ENCODE measurements at places on chromosomes 1 and 21. TPM values are rescaled to one million over a fixed set of nuclear protein-coding genes. Genes with fewer than 3 reads are reported as not detected.

MRPS21 gene
- 39.4 TPM for total RNA-seq

GRCh38 chr1:178609015-178609414 is 96.1 kb downstream of the TEX35 start:
- peak; percentile 6 for DNase-seq

GRCh38 chr1:107359472-107360241 is 218.8 kb downstream of the NTNG1 start:
- DNase-seq: no peak

DNA sequence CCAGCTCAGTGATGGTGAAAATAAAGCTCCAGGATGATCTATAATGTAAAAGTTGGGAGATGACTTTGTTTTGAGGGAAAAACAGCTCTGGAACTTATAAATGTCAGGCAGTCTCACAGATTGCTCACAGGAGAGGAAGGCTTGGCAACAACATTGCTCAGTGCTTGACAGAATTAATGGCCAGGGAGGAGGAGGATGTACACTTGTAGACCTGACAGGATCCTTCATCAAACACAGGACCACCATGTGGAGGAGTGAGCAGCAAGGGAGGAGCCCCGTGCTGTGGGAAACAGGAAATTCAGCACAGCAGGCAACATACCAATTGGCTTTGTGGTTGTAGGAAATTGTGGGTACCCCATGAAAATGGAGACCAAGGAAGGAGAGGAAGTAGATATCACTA is 291.8 kb upstream of the CAMK1G start:
- no peak for DNase-seq

DNA sequence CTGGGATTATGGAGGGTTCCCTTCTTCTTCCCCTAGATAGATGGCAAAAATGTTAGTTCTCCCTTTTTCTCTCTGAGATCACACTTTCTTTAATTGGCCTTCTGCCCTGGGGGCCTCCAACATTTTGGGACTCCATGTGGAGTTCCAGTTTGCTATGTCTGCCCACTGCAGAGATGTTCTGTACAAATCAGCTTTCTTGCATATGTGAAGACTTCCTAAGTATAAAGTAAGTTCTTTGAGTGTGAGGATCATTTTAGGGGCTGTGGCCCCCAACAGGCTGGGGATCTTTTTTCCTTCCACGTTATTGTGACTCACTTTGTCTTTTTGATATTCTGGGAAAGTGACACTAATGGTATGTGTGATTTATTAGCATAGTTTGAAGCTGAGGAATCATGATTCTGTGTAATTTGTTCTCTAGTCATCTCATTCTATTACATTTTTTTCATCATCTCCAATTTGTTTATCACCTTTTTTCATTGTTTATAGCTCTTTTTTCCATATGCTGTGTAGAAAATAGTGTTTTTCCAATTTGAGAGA is 48.2 kb downstream of the HHAT start:
- no peak for DNase-seq

IL19 gene
- total RNA-seq: not detected

SERPINC1 gene
- not detected for total RNA-seq

LYPD8 gene
- not detected for total RNA-seq

DNA sequence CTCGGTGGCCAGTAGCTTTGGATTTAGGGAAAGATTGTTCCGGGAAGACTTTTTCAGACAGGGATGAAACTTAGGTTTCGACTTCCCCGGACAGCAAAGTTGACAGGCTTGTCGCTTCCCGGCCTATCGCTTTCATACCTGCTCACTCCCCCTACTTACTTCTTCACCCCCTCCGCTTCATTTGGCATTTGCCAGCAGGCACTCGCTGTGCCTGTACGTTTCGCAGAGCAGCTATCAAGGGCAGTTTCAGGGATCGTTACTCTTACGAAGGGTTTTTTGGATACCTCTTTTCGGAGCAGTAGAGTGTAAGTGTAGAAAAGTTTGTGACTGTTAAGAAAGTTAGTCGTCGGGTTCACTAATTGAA is 393 bp downstream of the BLZF1 start:
- DNase-seq: peak; percentile 5

DNA sequence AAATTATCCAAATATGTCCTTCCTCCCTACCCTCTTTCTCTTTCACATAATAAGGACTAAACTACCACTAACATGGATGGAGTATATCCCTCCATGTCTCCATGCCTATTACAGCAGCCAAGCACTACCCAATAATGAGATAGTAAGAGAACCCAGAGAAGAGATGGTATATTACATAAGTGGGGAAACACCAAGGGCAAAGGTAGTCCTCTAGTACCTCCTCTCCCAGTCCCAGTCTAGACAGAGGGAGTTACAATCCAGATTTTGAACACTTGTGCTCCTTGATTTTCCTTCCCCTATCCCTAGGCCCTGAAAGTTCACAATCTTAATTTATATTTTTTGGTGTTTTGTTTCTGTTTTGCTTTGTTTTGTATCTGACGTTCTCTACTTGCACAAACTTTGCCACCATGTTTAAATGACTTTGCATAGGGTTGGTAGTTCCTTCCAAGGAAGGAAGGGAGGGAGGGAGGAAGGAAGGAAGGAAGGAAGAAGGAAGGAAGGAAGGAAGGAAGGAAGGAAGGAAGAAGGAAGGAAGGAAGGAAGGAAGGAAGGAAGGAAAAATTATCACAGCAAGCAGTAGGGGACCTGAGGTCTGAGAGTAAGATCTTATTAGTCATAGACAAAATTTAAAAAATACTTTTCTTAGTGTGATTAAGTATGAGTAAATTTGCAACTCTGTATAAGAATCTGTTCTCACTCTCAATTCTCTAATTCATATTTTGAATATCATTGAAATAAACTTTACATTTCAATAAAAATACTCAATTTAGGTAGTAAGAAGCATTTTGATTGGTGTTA is 521.9 kb downstream of the PTPRC start:
- DNase-seq: no peak

DNA sequence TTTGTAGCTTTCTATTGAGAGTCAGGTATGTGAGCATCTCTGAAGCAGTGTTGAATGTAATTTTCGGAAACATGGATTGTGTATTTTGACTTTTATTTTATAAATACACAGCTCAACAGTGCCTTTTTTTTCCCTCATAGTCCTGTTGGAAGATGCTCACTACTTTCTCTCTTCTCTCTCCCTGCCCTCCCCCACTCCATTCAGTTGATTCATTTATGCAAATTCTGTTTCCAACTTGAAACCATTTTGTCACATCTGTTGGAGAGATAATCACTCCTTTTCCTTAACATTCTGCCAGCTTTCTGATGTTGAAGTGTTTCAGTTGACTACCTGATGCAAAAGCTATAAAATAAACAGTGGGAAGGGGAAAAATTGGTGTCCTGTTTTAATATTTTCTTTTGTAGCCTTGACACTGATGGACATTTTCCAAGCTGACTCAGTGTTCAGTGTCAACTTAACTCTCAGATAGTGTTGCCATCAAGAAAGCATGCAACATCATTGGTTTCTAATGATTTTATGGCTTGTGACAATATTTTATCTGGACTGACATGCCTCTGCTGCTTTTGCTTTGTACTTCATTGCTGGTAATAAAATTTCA is 194.5 kb downstream of the HS2ST1 start:
- peak; percentile 15 for DNase-seq

DNA sequence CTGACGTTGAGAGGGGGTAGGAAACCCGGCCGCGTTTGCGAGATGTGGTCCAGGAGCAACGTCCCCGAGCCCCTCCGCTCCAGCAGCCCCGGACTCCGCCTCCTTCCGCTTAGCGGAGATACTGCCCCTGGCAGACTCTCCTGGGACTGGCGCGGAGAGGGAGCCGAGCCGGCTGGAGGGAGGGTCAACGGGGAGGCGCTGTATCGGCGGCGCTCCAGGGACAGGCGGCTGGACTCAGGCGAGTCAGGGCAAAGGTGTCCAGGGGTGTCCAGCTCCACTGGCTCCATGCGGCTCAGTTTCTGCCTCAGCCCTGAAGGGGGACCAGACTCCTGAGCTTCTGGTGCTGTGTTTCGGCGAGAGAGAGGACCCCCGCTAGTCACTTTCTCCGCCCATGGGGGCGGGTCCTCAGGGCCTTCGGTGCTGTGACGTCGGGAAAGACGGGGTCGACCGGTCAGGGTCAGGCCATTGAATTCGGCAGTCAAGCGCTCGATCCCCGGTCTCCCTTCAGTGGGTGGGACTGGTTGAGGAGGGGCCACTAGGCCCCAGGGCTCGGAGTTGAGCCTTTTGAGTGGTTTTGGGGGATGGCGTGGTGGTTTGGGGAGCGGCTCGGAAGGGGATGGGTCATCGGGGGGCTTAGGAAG is 2.8 kb upstream of the LIX1L start:
- DNase-seq: peak; percentile 66

DNA sequence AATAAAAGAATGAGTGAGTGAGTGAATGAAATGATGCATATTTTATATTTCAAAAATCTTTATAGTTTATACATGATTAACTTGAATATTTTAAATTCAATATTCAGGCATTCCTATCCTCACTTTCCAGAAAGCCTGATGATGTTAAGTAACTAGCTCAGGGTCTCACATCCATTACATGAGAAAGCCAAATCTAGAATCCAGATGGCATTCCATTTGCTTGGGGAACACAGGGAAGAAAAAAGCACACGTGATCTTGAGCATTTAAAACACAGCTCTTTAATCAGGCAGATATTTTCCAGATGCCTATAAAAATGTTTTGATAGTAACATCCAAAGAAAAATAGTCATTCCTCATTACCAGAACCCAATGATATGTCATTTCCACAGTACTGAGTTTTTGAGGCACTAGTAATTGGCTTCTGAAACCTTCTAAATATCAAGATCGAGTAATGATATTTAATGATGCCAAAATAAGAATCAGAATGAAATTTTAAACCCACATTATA is 291.9 kb downstream of the DSCAM start:
- DNase-seq: no peak

IL10 gene
- total RNA-seq: not detected

PRELP gene
- total RNA-seq: not detected

DNA sequence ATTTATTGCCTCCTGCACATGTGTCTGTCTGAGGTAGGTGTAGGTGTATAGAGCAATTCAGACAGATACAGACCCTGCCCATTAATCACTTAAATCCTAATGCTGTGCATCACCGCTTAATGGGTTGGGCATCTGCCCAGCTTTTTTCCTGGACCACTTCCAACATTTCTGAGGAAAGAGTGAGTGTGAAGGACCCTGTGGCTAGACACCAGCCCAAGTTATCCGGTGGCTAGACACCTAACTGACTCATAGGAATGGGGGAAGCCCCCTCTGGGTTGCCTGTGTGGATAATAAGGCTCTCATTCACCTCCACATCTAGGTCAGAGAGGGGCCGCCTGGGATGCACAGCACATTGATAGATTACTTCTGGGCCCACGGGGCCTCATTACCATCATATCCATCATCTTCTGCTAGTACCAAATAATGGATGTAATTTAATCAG is 121.1 kb upstream of the RAVER2 start:
- peak; percentile 9 for DNase-seq

SH3D21 gene
- total RNA-seq: 0.51 TPM

DNA sequence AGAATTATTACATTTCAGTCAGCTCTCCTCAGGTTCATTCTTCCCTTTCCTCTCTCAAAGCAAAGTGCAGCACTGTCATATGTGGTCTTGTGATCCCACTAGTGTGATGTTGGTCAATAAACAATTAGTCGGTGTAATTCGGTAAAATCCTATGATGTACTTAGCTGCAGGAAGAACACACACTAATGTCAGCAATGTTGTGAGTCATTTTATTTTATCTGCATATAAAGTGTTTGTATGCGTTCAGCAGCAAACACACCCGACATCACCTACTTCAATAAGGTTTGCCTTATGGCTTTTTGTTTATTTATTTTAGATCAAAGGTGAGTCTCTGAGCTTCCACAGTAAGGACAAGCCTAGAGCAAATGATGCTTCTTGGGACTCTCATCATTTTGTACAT is 47.8 kb downstream of the PTPN14 start:
- peak; percentile 19 for DNase-seq

GRCh38 chr1:226082959-226083301 is 20.4 kb downstream of the H3-3A start:
- peak; percentile 41 for DNase-seq

- no peak for DNase-seq
Observed at GRCh38 chr1:47680815-47681475, 243.1 kb downstream of the FOXD2 start.

DNA sequence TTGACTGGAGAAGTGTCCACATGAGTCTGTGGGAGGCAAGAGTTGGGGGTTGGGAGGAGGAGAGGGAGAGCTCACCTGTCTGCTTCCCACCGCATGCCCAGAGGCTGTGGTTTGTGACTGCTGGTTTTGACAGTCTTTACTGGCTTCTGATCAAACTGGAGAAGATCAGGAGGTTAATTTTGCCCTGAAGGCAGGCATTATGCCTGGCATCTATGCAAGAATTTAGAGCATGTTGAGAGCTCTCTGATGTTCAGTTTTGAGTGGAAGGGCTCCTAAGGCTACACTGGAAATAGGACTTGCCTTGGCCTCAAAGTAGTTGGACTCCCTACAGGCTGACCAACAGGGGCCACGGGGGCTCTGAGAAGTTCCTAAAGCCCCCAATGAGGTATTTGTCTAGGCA is 101.6 kb downstream of the TLR5 start:
- DNase-seq: no peak

C4BPB gene
- not detected for total RNA-seq

DNA sequence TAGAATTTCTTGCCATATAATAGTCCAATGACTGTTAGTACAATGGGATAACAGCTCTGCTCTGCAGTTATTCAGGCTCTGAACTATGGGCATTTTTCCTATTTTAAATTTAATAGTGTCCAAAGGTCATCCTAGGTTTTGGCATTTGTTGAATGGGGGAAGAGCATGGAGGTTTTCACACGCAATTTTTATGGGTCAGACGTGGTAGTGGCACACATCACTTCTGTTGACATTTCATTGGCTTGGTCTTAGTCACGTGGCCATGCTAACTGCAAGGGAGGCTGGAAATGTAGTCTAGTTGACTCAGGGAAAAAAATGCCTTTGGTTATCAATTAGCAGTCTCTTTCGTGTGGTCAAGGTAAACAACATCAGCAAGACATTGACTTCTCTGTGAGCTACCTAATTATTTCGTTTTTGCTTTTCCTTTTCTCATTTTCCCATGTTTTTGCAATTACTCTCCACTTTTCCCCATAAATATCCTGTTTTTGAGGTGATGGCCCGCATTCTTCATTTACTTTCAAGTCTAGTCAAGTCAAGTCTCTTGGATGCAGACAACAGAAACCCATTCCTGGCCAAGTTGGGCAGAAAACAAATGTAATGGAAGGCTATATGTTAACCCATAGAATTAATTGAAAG is 82.8 kb downstream of the DYRK1A start:
- DNase-seq: no peak

DNA sequence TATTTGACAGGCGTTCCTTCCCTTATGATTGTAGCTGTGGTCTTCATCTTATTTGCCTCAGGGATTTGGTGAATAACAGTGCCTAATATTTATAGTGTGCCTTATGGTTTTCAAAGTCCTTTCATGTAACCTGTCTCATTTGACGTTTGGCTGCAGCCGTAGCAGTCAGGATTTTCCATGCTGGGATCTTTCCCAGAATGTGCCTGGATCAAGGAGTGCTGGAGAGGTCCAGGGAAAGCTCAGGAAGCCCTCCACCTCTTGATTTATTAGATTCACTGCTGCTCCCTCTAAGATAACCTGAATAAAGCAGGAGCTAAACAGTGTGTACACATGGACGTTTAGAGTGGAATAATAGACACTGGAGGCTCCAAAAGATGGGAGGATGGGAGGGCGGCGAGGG is 5.2 kb downstream of the C1orf21 start:
- no peak for DNase-seq

LCE3D gene
- not detected for total RNA-seq

- peak; percentile 61 for DNase-seq
Observed at GRCh38 chr1:110203021-110203661, 7.0 kb upstream of the KCNC4 start.

POMGNT1 gene
- 38.1 TPM for total RNA-seq

G0S2 gene
- total RNA-seq: 1.2 TPM

GRCh38 chr1:150976879-150977694 is 2.5 kb upstream of the CERS2 start:
- no peak for DNase-seq

GRCh38 chr1:239349699-239350098 is 36.7 kb upstream of the CHRM3 start:
- no peak for DNase-seq

All from dermis microvascular lymphatic vessel endothelial cell (primary cell).